G401 (cell line): ENCODE measurements at places on chromosomes 13 and 19.
A peak's percentile ranks its signal among the peaks of the same experiment; 100 is the strongest.

- DNase-seq: no peak
Measured at GRCh38 chr13:60019119-60019993, 144.4 kb downstream of the DIAPH3 start.

DNA sequence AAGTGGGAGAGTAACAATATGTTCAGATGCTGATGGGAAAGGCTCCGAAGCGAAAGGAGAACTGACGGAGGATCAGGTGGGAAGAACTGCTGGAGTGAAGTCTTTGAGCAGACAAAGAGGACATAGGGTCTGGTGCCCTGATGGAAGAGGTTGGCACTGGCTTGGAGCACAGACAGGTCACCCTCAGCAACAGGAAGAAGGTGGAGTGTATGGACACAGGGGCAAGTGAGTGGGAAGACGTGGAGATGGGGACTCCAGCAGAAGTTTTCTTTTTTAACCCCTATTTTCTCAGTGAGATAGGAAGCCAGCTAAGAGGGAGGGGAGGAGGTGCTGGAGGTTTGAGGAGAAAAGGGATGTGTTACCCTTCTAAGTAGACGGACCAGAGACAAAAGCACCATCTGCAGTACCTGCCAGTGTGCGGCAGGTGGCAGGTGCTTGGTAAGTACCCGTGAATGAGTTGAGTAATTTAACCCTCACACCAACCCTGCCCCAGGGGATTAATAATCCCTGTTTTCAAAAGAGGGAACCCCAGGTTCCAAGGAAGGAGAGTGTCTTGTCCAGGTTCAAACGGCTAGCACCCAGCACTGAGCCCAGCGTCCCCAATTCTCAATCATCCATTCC, 11.2 kb downstream of the HAS1 start:
- DNase-seq: peak; percentile 22

GRCh38 chr13:50783066-50783465, 60.4 kb downstream of the DLEU7 start:
- DNase-seq: no peak

- DNase-seq: no peak
Measured at GRCh38 chr19:9801976-9802375, 16.9 kb downstream of the FBXL12 start.

DNA sequence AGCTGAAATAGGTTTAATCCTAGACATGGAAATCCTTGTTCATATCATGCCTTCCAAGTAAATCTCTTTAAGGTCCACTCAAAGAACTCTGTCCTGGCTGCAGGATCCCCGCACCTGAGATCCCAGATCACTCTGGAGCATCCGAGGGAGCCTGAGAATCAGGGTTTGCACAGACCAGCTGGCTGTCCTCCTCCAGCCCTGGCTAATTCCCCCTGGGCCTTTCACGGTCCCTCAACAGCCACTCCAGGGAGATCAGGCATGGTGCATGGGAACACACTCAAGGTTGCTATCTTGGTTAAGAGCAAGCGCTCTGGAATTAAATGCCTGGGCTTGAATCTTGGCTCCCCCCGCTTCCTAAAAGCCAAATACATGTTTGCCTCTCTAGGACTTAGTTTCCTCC, 130.8 kb downstream of the IRS2 start:
- DNase-seq: no peak

- peak; percentile 73 for DNase-seq
Measured at GRCh38 chr13:29369060-29369743, 226.3 kb downstream of the SLC7A1 start.

DNA sequence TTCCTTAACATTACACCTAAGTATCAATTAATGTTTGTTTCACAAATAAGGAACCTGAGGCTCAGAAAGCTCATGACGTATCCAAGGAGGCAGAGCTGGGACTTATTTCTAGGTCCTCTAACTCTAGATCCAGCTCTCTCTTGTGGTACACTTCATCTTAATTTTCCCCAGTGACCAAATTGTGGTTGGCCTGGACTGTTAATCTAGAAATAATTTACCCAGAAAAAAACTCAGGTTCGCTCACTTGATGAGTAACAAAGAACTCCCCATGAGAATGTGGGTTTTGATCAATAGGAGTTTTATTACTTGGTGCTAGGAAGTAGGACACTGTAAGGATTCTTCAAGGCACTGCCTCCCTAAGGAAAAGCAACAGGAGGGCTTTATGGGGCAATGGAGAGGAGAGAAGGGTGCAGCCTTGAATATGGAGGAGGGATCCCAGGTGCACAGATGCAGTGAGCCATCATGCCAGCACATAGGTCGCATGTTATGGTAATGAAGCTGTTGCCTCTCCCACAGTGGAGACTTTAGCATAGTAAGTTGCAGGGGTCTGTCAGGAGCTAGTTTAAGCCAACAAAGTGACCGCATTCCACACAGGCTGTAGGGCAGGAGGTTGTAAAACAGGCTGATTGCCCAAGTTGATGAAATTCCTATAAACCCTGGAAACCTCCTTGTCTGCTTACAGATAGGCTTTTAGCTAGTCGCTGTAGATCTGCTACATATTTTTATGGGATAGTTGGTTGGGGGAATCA, 14.7 kb downstream of the RAP2A start:
- DNase-seq: no peak

GRCh38 chr19:4557971-4558941, 1.2 kb downstream of the SEMA6B start:
- no peak for DNase-seq

GRCh38 chr13:75656425-75656989, 20.4 kb downstream of the LMO7 start:
- DNase-seq: no peak

DNA sequence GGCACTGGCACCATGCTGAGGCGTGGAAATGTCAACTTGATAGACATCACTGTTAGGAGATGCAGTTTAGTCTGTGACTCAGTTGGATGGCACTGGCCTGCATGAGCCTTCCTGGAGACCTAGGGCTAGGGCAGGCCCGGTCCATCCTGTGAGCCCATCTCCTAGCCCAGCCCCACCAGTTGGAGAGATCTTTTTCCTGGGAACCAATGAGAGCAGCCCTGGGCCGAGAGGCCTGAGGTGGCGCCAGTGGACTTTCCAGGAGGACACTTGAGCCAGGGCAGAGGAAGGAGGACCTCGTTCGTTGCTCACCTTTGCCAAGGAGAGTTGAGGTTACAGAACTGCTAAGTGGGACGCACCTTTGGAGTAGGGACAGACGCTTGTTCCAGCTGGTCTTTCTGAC, 100.5 kb upstream of the TEX29 start:
- peak; percentile 41 for DNase-seq

- DNase-seq: no peak
Measured at GRCh38 chr13:89053418-89053817, 1382.2 kb downstream of the SLITRK5 start.

- DNase-seq: no peak
Measured at GRCh38 chr13:105952973-105953290, 582.5 kb downstream of the EFNB2 start.

- no peak for DNase-seq
Measured at GRCh38 chr13:113238536-113238935, 29.1 kb downstream of the CUL4A start.

DNA sequence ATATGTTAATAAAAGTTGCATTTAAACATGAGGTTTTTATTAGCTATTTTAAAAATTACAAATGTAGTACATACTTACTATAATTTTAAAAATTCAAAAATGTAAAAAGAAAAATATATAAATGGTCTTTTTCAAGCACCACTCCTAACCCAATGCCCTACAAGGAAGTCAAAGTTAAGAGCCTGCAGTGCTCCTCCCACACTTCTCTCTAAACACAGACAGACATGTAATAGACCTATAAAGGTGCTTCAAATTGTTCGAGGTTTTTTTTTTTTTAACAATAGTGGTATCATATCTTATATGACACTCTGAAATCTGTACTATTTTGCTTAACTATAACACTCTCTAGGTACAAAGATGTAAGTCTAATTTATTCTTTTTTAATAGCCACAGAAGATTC, 25.4 kb downstream of the VWA8 start:
- no peak for DNase-seq

DNA sequence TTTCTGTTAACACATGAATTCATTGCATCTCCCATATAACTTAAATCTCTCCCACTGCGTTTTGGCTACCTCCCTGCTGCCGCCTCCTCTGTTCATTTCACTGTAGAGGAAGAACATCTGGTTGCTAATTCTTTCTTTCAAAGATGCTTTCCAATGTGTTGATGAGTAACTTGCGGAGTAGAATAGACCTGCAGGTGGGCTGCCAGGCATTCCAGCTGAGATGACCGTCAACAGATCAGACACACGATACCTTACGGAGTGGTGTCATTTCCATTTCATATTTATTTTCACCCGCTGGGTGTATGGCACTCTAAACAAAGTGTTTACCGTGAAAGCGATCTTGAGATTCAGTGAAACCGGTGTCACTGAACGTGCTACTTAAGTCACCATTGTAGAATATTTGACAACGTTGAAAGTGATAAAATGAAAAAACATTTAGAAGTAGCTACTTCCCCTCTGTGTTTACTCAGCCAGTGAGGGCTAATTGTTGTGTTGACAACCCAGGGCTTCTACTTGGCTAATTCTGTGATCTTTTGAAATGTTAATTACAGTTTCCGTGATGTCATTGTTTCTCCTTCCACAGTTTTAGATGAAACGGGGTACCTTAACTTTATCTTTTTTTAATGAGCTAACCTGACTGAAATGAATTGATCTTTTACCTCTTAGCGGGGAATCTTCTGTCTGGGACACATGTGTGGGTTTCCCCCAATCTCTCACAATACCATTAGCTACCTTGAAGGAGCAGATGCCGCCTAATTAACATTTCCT, 228.5 kb upstream of the ARGLU1 start:
- DNase-seq: no peak

- DNase-seq: no peak
Measured at GRCh38 chr13:106987427-106987785, 419.5 kb upstream of the ARGLU1 start.
